Activated gamma-delta T cell treated with anti-CD3 and anti-CD28 coated beads, Interleukin-2, amount 50 U/mL, for 16 hours (primary cell): ENCODE measurements at places on chromosomes 2 and 18.

DNA sequence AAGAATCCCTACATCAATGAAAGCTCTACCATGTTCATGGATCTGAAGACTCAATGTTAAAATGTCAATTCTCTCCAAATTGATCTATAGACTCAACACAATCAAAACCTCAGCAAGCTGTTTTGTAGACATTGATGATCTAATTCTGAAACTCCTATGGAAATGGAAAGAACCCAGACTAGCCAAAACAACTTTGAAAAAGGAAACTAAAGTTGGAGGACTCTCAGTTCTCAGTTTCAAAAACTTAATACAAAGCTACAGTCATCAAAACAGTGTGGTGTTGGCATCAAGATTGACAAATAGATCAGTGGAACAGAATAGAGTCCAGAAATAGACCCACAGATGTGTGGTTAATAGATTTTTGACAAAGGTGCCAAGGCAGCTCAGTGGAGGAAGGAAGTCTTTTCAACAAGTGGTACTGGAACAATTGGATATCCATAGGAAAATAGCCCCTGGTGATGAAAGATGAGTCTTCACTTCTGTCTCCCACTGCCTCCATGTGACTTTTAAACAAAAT lies 30.4 kb downstream of the LBH start:
- DNase-seq = no peak

GRCh38 chr18:25875551-25876240 lies 214.7 kb downstream of the SS18 start:
- no peak for DNase-seq

- no peak for DNase-seq
Measured at GRCh38 chr18:25167612-25168410, 184.2 kb downstream of the ZNF521 start.

- DNase-seq = no peak
Measured at GRCh38 chr2:33730193-33730592, 131.1 kb upstream of the FAM98A start.

- no peak for DNase-seq
Measured at GRCh38 chr18:42644729-42645131, 470.8 kb downstream of the RIT2 start.

DNA sequence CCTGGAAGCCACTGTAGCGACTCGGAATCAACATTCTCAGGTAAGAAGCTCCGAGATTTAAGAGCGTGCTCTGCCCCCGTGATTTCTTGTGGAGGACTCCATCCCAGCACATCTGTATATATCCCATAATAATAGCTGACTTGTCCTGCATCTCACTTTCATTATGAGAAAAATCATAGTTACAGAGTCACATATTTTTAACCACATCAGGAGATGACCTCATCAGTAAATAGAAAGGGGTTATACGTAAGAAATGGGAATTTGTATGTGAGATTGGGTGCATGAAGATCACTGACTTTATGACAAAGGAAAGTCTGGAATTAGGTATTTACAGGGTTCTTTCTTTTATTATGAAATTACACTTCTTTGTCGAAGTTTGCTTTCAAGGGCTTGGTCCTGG lies 16.4 kb upstream of the TMEM18 start:
- no peak for DNase-seq

- no peak for DNase-seq
Measured at GRCh38 chr18:56983275-56983992, 163.5 kb upstream of the BOD1L2 start.

- DNase-seq = no peak
Measured at GRCh38 chr18:77736842-77737241, 487.2 kb downstream of the GALR1 start.

DNA sequence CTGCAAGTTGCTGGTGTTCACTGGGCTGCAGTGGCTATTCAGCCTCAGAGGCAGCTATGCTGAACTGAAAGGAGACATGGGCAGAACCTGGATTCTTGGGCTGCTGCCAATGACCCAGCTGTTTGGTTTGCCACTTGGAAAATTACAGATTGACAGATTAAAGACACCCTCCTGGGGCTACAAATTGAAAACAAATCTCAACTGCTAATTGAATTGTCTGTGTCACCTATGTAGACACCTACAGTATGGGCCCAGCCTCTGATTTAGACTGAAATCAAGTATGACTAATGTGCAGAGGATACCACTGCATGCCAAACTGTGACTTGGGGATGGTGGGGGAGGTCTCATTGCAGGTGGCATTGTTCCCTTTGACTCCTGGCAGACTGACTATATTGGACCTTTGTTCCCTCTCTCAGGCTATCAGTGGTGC lies 42.8 kb downstream of the ITSN2 start:
- DNase-seq = no peak
